ENCODE measurements at places on chromosomes 6 and 20.
A peak's percentile ranks its signal among the peaks of the same experiment; 100 is the strongest.

DNA sequence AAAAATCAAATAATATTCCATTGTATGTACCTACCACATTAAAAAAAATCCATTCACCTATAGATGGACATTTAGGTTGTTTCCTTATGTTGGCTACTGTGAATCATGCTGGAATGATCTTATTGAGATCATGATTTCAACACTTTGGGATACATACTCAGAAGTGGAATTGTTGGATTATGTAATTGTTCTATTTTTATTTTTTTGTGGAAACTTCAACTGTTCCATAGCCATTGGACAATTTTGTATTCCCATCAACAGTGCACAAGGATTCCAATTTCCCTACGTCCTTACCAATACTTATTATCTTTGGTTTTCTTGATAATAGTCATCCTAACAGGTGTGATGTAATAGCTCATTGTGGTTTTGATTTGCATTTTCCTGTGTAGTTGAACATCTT lies 834.0 kb downstream of the MAFB start:
- DNase-seq: no peak

DNA sequence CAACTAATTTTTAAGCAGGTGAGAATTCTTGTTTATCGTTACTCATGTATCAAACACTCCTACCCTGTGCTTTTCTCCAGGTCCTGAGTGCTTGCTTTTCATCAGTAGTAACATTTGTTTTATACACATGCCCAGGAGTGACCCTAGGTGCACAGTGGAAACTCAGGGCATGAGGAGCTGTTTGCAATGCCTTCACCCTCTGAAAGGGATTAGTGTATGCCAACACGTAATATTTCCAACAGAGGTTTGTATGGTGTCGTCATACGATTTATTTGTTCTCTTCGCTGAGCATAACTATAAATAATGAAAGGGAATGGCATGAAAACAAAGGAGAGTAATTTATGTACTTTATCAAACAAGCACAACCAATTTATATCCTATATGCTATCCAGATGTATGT lies 537.4 kb upstream of the MMS22L start:
- no peak for DNase-seq

DNA sequence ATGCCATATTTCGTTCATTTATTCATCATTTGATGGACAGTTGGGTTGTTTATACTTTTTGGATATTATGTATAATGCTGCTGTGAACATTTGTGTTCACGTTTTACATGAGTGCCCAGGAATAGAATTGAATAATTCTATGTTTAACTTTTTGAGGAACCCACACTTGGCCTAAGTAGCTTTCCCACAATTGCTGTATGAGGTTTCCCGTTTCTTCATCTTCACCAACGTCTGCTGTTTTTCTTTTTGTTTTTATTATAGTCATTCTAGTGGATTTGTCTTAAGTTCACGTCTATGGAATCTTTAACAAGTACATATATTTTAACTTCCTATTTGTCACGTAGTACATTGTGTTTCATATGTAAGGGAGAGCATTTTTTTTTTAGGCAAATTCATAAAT lies 110.3 kb downstream of the JARID2 start:
- no peak for DNase-seq

DNA sequence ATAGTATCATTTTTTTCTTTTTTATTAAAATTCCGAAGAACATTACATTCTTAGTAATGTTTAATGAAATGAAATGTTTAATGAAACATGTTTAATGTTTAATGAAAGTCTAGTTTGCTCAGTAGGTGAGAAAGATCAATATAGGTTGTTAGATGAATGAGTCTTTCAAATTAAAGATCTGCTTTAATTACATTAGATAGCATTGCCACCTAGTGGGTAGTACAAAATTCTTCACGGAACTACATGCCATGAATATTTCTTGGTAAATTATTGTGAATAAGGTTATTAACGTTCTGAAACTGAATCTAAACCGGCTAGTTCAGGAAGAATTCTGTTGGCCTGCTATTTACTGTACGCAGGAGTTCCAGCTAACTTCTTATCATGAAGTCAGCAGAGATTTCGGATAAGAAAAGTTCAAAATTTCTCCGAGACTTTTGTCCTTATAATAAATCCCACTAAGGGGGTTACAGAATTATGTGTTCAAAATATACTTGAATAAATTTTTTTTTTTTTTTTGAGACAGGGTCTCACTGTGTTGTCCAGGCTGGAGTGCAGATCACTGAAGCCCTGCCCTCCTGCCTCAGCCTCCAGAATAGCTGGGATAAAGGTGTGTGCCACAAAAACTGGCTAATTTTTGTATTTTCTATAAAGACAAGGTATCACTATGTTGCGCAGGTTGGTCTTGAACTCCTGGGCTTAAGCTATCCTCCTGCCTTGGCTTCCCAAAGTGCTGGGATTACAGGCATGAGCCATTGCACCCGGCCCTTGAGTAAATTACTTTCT lies 7.9 kb upstream of the GMNN start:
- DNase-seq: no peak

DNA sequence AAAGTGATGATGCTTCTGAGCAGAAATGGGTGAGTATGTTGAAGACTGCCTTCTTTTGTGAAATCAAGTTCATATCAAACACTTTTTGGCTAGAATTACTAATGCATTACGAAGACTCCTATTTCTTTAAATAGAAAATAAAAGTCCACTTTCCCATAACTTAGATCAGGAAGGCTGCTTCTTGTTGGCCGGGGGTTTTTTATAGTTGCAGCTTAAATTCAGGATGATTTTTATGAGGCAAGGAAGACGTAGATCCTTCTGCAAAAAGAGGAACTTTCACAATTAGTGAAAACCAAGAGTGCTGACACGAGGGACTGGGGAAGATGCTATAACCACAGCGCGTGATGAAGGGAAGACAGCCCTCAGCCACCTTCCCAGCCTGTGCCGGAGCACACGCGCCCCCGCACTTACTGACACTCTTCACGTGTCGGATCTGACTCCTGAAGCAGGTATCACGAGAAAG lies 206.1 kb upstream of the PRDM1 start:
- DNase-seq: peak; percentile 37

- DNase-seq: no peak
Measured at GRCh38 chr6:55250400-55250799, 76.1 kb downstream of the HCRTR2 start.

GRCh38 chr6:69294407-69294806 lies 502.4 kb downstream of the LMBRD1 start:
- no peak for DNase-seq

- no peak for DNase-seq
Measured at GRCh38 chr6:139320081-139320480, 28.3 kb upstream of the TXLNB start.

GRCh38 chr6:30635834-30636233 lies 9.2 kb downstream of the ATAT1 start:
- no peak for DNase-seq

DNA sequence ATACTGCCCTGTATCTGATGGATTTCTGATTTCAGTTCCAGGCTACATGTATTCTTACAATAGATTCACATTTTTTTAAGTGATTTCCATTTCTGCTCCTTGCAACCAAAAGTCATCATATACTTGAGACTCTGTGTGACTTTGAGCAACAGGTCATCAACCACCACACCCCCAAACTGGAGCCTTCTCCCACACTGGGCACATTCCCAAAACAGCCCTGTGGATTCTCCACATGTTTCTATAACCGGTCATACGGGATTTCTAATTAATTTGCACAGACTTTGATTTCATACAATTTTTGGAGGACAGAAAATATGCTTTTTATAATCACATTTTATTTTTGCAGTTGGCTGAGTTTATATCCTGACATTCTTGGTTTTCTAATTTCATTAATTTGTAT lies 317.2 kb upstream of the ID4 start:
- no peak for DNase-seq

GRCh38 chr6:106539936-106540335 lies 89.4 kb downstream of the RTN4IP1 start:
- DNase-seq: no peak

- DNase-seq: no peak
Measured at GRCh38 chr20:57618764-57619050, 1.5 kb downstream of the ZBP1 start.

- DNase-seq: no peak
Measured at GRCh38 chr20:48360342-48360975, 467.3 kb downstream of the PREX1 start.

- peak; percentile 52 for DNase-seq
Measured at GRCh38 chr6:125789576-125790357, 993 bp upstream of the NCOA7 start.

DNA sequence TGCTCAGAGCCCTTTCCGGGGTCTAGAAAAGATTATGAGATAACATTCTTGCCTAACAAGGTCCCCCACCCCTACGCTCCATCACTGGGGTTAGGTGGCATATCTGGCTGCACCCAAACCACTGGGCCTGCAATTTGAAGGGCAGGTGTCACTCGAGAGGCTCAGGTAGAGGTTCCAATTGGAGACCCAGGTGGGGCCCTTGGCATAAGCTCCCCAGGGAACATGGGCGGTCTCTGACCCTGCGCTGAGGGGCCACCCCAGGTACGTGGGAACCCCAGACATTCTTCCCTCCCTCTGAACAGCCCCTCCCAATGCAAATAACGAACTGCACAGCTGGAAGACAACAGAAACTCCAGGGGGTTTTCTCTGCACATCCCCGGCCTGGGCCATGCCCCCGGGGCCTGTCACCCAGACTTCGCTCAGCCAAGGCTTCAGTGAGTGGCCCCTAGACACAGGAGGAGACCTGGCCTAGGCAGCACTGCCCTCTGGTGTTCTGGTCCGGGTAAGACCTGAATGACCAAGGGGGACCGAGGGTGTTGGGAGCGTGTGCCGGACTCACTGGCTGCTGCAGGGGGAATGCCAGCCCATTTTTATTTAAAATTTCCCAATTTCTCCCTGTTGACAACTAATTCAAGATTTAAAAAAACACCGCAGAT lies 47.5 kb downstream of the DSTN start:
- peak; percentile 69 for DNase-seq

- no peak for DNase-seq
Measured at GRCh38 chr6:160327981-160328380, 20.2 kb upstream of the SLC22A3 start.

GRCh38 chr6:11229655-11230046 lies 2.8 kb downstream of the NEDD9 start:
- no peak for DNase-seq

GRCh38 chr20:19212821-19213502 lies 520 bp downstream of the SLC24A3 start:
- DNase-seq: peak; percentile 41

DNA sequence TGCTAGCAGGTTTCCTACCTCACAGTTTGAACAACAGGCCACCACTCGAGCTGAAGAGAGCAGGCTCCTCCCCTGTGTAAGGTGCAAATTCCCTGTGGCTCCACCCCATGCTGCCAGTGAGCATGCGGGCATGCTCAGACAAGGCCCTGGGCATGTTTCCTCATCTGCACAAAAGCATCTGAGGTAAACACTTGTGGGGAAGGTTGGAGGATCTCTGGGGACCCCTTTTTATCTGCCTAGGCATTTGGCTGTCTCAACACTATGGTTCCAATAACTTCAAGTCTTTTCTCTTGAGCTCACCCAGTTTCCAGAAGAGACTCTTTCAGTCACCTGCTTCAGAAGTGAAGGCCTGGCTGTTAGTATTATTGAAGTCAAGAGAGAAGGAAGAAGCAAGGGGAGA lies 9.4 kb downstream of the C6orf58 start:
- DNase-seq: no peak

DNA sequence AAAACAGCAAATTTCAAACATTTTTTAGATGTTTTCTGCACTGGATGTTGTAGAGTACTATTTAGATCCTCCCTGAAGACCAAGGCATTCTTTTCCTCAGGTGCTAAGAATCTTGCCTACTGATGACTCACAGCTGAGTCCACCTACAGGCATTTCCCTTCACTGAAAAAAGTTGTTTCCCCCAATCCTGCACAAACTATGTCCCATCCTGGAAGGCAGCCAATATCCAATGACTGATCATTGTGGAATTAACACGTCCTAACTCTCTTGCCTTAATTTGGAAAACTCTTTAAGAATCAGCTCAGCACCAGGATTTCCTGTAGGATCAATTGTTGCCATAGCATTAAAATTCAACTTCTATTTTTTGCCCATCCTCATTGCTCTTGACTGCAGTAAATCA lies 268.4 kb upstream of the IRAK1BP1 start:
- DNase-seq: no peak

- no peak for DNase-seq
Measured at GRCh38 chr6:135114355-135115145, 59.9 kb upstream of the HBS1L start.

GRCh38 chr6:127182501-127182900 lies 64.0 kb downstream of the RSPO3 start:
- no peak for DNase-seq

- no peak for DNase-seq
Measured at GRCh38 chr6:26388441-26388840, 5.5 kb downstream of the BTN2A2 start.

DNA sequence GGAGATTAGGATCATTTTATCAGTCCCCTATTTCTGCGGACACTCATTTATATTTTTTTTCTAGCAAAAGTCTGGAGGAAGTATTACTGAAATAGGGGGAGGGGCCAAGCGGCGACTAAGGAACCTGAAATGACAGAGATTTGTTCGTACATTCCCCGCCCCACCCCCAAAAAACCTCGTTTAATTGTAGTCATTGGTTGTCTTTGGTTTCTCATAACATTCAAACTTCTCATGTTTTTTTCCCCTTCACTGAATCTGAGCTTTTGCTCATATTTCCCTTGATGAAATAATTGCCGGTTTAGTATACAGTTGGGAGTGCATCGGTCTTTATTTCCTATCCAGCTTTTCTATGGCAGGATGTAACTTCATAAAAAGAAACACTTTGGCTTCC lies 768 bp upstream of the FYN start:
- peak; percentile 76 for DNase-seq

DNA sequence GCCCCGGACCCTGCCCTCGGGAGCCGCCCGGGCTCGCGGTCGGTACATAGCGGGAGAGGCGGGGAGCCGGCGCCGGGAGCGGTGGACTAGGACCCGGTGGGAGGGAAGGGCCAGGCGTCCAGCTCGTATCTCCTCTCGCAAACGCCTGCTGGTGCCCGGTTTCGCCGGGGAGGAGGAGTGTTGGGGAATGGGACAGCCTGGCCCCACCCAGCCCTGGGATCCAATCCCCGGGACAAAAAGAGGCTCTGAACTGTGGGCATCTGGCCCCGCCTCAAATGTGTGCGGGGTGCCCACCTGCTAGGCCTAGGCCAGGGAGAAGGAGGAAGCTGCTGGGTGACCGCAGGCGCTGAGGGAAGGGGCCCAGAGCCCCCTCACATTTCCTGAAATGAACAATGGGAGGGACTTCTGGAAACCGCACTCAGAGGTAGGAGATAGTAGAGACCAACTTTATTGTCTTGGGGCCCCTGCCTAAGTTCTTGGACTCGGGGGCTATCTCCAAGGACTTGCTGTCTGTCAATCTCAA lies at the start of gene KCNK17:
KCNK17 (minus strand) TSS at position 147 of the 523 bp plus-strand sequence; CDS start at position 48, 99 bp downstream.
- DNase-seq: no peak

GRCh38 chr6:138310294-138310693 lies 67.4 kb upstream of the SMIM28 start:
- DNase-seq: no peak

GRCh38 chr20:53974785-53975555 lies 95.4 kb downstream of the BCAS1 start:
- no peak for DNase-seq

GRCh38 chr6:127950566-127951145 lies 49.8 kb upstream of the THEMIS start:
- no peak for DNase-seq

GRCh38 chr6:157830354-157831017 lies 7.4 kb downstream of the SNX9 start:
- DNase-seq: no peak

GRCh38 chr6:145964948-145965366 lies 799 bp upstream of the SHPRH start:
- DNase-seq: no peak

- no peak for DNase-seq
Measured at GRCh38 chr6:120648713-120649112, 685.6 kb downstream of the TBC1D32 start.

- no peak for DNase-seq
Measured at GRCh38 chr6:99592900-99593299, 13.7 kb upstream of the PRDM13 start.

Measured in stimulated activated naive CD8-positive, alpha-beta T cell treated with anti-CD3 and anti-CD28 coated beads, Interleukin-15, Interleukin-2, amounts not matched to agents 100 U/mL and 50 U/mL, for 24 hours (primary cell).